Activated naive CD8-positive, alpha-beta T cell treated with anti-CD3 and anti-CD28 coated beads, Interleukin-2, amount 10 ng/mL, durations not matched to agents 7 days and 5 days (primary cell): ENCODE measurements at places on chromosomes 6 and 20. TPM values are rescaled to one million over a fixed set of nuclear protein-coding genes. Genes with fewer than 3 reads are reported as not detected.

- no peaks in the 10 kb centered on the region for H3K36me3 ChIP-seq
- no peaks in the 10 kb centered on the region for H3K4me1 ChIP-seq
- H3K4me3 ChIP-seq, result no peak overlapping the region
Measured at GRCh38 chr20:61576372-61576771, 324.3 kb downstream of the CDH4 start.

DNA sequence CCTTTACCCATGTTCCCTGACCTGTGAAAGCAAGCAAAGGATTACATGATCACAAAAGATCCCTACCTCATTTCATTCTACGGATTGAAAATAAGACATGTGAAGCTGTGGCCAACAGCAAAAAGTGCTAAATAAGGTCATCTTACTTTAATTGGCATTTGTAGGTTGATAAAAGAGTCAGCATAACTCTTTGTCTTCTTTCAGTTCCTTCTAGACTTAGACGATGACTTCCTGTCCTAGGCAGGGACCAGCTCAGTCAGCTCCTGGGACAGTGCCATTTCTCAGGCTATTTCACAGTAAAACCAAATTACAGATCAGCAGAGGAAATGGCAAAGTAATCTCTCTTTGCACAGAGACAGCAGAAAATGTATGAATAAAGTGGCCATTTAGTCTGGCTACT is 480.7 kb downstream of the RFPL4B start:
- H3K4me3 ChIP-seq, result no peak overlapping the region
- no peaks in the 10 kb centered on the region for H3K27me3 ChIP-seq
- no peak overlapping the region for H3K27ac ChIP-seq
- H3K36me3 ChIP-seq, result no peaks in the 10 kb centered on the region
- H3K4me1 ChIP-seq, result no peaks in the 10 kb centered on the region

DNA sequence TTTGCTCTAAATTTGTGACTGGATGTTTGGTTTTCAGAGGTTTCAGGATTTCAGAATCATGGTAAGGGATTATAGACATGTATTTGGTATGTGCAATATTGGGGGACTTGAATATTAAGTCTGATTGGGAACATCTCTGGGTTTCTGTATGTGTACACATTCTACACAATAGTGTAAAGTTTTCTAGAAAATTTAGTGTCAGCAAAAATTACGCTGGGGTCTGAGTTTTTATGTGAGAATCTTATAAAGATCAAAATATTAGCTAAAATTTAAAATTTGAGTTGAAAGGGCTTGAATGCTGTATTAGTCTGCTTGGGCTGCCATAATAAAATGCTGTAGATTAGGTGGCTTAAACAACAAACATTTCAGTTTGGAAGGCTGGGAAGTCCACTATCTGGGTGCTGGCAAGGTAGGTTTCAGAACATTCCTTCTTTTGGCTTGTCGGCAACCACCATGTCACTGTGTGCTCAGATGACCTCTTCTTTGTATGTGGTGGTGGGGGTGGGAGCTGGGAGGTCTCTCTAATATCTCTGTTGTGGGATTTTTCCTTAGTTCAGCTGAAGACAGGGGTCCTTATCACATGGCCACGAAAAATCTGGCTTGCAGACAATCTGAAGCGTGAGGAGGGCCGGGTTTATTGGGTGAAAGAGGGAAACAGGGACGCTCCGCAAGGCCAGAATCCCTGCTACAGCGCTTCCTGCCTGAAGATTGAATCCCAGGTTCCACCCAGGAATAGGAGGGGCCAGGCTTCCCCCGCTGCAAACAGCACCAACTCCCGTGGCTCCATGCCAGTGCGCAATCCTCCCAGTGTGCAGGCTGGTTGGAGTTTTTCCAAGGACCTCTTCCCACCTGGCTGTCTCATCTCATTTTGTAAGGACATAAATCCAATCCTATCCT is 299.7 kb downstream of the PLCB1 start:
- no peaks in the 10 kb centered on the region for H3K4me1 ChIP-seq
- DNase-seq, result no peak
- peaks cover 2% of the 10 kb centered on the region for H3K27me3 ChIP-seq
- no peak overlapping the region for H3K27ac ChIP-seq

GRCh38 chr6:33620158-33620855 is 815 bp upstream of the ITPR3 start:
- peaks cover 9% of the 10 kb centered on the region for H3K36me3 ChIP-seq
- peaks cover 49% of the 10 kb centered on the region for H3K4me1 ChIP-seq
- peak overlapping the region; percentile 97 for H3K4me3 ChIP-seq
- DNase-seq, result peak; percentile 57
- H3K27me3 ChIP-seq, result peaks cover 3% of the 10 kb centered on the region

GRCh38 chr6:5036269-5036668 is 32.4 kb upstream of the RPP40 start:
- no peak overlapping the region for H3K4me3 ChIP-seq
- H3K27ac ChIP-seq, result no peak overlapping the region
- no peak for DNase-seq
- H3K4me1 ChIP-seq, result no peaks in the 10 kb centered on the region

- H3K27me3 ChIP-seq, result peaks cover 3% of the 10 kb centered on the region
- H3K27ac ChIP-seq, result no peak overlapping the region
- no peak for DNase-seq
- peaks cover 5% of the 10 kb centered on the region for H3K4me1 ChIP-seq
- H3K36me3 ChIP-seq, result peaks cover 1% of the 10 kb centered on the region
- H3K4me3 ChIP-seq, result no peak overlapping the region
Measured at GRCh38 chr20:35527122-35527769, 2.2 kb downstream of the C20orf173 start.

- no peak overlapping the region for H3K4me3 ChIP-seq
- no peak overlapping the region for H3K27ac ChIP-seq
- DNase-seq, result no peak
- no peaks in the 10 kb centered on the region for H3K4me1 ChIP-seq
Measured at GRCh38 chr20:12594410-12595088, 414.2 kb upstream of the SPTLC3 start.

DNA sequence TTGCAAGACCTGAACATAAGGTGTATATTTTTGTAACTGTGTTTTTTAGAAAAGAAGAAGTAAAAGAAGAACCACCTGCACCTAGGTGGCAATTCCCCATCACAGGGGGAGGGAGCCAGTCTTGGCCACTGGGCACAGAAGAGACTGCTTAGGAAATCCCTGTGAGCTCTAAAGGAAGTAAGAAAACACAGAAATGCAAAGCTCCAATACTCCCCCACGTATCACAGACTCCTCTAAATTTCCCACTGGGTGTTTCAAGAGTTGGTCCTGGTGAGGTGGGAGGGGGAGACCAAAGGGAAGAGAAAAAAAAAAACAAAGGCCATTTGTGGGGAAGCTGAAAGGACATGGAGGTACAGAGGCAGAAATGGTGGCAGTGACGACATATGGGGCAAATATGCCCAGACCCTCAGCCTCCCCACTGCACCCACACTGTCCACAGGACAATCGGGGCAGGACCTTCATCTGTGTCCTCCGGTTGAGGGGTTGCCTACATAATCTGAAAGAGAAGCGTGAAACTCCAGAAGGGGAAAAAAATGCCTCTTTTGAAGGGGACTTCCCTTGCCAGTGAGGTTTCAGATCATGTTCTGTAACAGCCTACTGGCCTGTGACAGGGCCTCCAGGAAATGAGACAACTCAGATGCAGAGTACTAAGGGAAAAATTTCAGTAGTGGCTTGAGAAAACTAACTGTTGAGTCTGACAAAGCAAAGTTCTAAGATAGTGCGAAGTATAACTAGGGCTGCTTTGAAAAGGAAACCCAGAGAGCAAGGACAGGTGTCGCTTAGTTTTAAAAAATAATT is 226.2 kb upstream of the MARCKS start:
- DNase-seq, result no peak
- peaks cover 1% of the 10 kb centered on the region for H3K27me3 ChIP-seq
- H3K27ac ChIP-seq, result peak overlapping the region; percentile 39
- H3K4me1 ChIP-seq, result peaks cover 9% of the 10 kb centered on the region
- no peaks in the 10 kb centered on the region for H3K36me3 ChIP-seq
- H3K4me3 ChIP-seq, result no peak overlapping the region

Gene ARMC2
- total RNA-seq, result 15.3 TPM

Gene ZNF311
- 0.45 TPM for total RNA-seq

Gene HAO1
- total RNA-seq, result not detected
